ENCODE measurements at places on chromosomes 2 and 18.

DNA sequence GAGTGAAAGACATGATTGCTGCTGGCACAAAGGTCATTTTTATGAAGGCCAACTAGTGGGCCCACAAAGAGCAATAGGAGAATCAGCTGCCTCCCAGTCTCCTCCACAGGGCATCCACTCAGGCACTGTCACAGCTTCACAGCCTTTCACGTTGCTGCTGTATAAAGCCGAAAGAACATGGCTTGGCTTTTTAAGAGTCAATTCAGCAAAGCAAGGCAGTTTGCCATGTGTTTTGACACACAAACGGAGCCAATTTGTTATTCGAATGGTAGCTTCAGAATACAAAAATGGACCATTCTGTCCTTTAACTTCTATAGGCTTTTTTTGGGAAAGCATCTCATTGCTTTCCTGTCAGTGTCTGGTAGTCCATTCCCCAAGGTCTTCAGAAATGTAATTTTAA lies 283.4 kb upstream of the PARD3B start:
- no peak for DNase-seq

GRCh38 chr2:44244135-44244871 lies 31.0 kb upstream of the SLC3A1 start:
- DNase-seq = no peak

DNA sequence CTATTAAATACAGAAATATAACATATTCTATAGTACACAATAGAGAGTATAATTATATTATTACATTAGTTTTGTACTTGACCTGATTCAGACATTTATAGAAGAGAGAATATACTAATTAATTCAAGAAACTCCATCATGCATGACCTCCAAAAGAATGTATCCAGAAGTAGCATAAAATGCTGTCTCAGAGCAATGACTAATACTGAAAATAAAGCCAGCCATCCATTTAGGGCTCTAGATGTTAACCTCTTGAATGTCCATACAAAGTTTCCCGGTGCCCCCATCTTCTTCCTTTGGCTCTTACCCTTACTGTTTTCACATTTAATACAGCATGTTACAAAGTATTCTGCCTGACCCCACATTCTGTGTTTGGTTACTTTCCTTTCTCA lies 102.0 kb downstream of the ARHGAP15 start:
- DNase-seq = no peak

GRCh38 chr2:64336171-64336570 lies 117.8 kb upstream of the LGALSL start:
- DNase-seq = no peak

GRCh38 chr18:77024476-77024875 lies 108.1 kb downstream of the MBP start:
- no peak for DNase-seq

GRCh38 chr2:233017947-233018346 lies 4.9 kb upstream of the NGEF start:
- DNase-seq = no peak

GRCh38 chr18:23493654-23494053 lies 9.7 kb upstream of the RMC1 start:
- no peak for DNase-seq

DNA sequence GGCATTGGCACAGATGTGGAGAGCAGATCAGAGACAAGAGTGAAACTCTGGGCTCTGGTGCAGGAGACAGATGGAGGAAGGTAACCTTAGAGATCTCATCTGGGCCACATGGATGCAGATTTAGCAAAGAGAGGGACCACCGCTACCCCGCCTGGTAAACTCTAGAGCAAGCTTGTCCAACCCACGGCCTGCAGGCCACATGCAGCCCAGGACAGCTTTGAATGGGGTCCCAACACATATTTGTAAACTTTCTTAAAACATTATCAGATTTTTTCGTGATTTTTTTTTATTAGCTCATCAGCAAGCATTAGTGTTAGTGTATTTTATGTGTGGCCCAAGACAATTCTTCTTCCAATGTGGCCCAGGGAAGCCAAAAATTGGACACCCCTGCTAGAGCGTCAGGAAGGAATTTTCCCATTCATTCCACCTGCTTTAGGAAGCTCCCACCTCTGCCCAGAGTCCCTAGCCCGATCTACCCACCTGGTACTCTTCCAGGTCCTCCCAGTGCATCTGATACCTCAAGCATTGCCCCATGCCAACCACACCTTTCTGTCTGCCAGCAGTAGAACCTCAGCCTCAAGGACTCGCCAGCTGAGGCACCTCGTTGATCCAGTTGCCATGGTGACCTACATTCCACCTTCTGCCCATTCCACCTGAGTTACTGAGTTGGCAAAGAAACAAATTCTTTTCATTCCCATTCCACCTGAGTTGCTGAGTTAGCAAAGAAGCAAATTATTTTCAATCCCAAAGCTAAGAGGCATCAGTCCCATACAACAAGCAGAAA lies at the start of gene CIB4:
CIB4 (minus strand) TSS at position 586 of the 784 bp plus-strand sequence; CDS start at position 534, 52 bp downstream.
- no peak for DNase-seq

GRCh38 chr2:16478434-16479210 lies 187.0 kb downstream of the CYRIA start:
- DNase-seq = no peak

Measured in progenitor cell of endocrine pancreas (in vitro differentiated cells).